OCI-M1 (cell line): ENCODE measurements at places on chromosomes 16 and 17.

- no peak for DNase-seq
Observed at GRCh38 chr16:19871721-19872120, 12.9 kb downstream of the GPRC5B start.

- DNase-seq: no peak
Observed at GRCh38 chr17:76688165-76688622, 22.6 kb downstream of the MXRA7 start.

- DNase-seq: peak; percentile 95
Observed at GRCh38 chr16:27107185-27107592, 40.5 kb downstream of the C16orf82 start.

DNA sequence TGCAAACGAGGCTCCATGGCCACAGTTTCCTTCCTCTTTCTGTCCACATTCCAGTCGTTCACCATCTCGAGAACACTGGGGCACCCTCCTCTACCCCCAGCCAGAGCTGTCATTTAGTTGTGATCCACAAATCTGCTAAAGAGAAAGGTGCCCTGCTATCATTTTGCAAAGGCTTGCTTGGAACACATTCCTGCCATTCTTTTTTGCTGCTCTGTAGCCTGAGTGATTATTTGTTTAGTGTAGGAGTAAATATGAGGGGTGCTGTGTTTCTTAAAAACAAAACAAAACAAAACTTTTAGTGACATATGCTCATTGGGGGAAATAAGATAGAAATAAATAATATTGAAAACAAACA is 166.7 kb downstream of the PRKCA start:
- DNase-seq: no peak

- DNase-seq: peak; percentile 93
Observed at GRCh38 chr17:8060274-8060673, 21.4 kb downstream of the ALOX15B start.

GRCh38 chr16:79673635-79674034 is 73.1 kb upstream of the MAF start:
- DNase-seq: peak; percentile 55

DNA sequence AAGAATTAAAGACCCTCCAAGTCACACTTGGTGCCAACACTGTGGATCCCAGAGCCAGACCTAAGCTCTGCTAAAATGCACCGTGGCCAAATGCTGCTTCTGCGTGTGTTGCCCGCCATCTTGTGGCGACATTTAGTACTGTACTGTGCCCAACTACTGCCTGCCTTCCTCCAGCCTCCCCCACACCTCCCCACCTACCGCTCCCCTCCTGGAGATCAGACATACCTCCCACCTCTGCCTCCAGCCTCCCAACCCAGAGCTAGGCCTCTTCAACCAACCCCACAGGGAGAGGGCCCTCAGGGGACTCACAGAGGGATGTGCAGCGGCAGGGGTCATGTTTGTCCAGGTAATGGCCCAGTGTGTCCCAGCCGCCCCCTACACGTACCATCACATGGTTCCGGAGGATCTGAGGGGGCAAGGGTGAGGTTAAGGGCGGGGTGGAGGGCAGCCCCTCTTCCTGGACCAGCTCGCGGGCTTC is 5.5 kb downstream of the GAS2L2 start:
- peak; percentile 84 for DNase-seq

DNA sequence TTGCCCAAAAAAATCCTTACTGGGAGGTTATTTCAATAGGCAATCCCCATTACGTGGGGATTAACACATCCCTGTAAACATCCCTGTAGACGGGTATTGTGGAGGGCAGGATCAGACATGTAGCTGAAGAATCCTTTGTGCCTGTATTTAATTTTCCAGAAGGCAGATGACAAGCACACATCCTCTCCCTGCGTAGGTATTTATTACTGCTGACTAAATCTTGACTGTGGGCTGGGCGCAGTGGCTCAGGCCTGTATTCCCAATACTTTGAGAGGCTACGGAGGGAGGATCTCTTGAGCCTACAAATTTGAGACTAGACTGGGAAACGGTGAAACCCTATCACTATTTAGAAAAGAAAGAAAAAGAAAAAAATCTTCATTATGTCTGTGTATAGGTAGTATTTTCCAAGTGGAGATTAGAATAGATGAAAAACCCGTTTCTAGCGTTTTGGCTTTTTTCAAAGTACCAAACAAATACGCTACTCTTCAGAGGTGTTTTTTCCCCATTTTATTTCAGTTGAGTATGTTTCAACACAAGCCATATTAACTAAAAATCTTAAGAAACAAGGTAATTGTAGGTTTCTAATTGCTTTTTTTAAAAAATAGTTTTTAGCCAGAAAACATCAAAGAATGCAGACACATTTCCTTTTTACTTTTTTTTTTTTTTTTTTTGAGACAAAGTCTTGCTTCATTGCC is 1.5 kb upstream of the MARF1 start:
- peak; percentile 51 for DNase-seq

- DNase-seq: no peak
Observed at GRCh38 chr17:58699771-58700170, 7.4 kb downstream of the RAD51C start.

DNA sequence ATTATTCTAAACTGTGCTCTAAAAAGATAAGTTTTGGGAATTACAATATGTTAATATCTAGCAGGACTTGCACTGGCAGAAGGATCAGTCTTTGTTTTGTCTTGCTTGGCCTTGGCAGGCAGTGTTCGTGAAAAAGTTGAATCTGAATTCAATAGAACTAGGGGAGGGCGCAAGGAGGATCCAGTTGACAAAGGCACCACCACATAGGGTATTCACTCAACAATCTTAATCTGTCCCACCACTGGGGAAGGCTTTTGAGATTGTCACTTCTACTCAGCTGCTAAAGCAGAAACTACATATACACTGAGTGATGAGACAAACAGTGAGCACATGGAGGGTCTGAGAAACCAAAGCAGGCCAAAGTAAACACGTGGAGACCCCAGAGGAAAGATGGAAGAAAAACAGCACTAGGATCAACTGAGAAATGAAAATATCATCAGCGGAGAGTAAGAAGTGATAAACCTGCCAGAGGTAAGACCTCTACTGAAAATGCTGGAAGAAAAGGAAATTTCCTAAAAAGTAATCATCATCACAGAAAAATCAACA is 2.4 kb downstream of the AMFR start:
- no peak for DNase-seq

DNA sequence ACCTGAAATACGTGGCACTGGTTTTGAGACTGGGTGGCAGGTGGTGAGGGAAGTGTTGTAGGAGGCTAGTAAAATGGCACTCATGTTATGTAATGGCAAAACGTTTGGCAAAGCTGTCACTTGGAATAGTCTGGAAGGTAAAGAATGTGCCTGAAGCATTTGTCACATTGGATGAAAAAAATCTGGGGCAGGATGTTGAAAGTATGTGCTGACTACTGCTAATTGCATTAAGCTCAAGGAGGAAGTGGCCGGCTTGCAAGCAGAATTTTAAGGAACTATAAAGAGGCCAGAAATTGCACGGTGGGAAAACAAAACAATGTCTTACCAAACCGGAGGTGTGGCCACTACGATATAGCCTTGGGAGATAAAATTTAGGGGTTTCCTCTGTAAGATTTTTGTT is 26.6 kb upstream of the NLRP1 start:
- DNase-seq: no peak

- peak; percentile 76 for DNase-seq
Observed at GRCh38 chr16:50683689-50684374, 2.7 kb upstream of the SNX20 start.

- peak; percentile 22 for DNase-seq
Observed at GRCh38 chr17:31533546-31534155, 142.2 kb downstream of the RAB11FIP4 start.

DNA sequence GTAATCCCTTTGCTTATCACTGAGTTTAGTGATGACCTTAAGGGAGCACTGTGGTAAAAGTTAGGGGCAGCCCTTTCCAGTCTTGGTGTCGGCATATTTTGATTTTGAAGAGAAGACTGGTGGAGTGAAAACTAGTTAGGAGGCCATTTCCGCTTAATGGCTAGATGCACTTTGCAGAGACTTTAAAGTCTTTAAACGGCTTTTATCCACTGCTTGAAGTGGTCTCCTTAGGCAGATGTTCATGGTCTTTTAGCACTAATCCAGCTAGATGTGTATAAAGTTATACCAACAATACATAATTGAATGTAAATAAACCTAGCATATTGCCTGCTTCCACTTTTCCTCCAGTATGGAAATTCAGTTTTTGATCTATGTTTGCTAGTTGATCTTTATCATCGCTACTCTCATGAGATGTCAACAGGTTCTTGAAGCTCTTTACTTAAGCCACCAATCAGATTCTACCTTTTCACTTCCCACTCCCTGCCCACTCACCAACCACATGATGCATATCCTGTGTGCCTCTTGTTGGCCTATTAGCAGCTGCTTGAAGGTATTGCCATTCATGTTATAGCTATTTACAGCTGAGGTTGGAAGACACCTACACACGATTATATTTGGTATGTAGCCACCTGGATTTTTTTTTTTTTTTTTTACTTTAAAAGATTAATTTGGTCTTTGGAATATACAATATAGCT is 132.0 kb downstream of the NLK start:
- DNase-seq: peak; percentile 29

GRCh38 chr16:11871193-11871592 is 19.9 kb upstream of the RSL1D1 start:
- no peak for DNase-seq

DNA sequence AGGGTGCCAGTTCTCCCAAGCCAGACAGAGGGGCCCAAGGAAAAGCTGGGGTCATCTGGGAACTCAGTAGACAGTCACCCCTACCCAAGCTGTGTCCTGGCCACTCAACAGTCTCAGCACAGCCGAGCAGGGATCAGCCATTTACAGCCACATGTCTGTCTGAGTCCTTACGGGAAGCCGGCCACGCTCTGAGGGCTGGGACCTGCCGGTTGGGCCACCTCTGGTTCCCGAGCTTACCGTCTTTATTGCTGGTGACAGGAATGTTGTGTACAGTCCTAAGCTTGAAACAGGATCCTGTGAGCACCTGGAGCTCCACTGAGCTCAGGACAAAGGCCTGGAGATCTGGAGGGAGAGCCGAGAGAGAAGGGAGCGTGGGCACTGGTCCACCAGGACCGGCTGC is 59.8 kb downstream of the TIMM22 start:
- DNase-seq: no peak

GRCh38 chr17:9672266-9672665 is 26.9 kb downstream of the USP43 start:
- no peak for DNase-seq

DNA sequence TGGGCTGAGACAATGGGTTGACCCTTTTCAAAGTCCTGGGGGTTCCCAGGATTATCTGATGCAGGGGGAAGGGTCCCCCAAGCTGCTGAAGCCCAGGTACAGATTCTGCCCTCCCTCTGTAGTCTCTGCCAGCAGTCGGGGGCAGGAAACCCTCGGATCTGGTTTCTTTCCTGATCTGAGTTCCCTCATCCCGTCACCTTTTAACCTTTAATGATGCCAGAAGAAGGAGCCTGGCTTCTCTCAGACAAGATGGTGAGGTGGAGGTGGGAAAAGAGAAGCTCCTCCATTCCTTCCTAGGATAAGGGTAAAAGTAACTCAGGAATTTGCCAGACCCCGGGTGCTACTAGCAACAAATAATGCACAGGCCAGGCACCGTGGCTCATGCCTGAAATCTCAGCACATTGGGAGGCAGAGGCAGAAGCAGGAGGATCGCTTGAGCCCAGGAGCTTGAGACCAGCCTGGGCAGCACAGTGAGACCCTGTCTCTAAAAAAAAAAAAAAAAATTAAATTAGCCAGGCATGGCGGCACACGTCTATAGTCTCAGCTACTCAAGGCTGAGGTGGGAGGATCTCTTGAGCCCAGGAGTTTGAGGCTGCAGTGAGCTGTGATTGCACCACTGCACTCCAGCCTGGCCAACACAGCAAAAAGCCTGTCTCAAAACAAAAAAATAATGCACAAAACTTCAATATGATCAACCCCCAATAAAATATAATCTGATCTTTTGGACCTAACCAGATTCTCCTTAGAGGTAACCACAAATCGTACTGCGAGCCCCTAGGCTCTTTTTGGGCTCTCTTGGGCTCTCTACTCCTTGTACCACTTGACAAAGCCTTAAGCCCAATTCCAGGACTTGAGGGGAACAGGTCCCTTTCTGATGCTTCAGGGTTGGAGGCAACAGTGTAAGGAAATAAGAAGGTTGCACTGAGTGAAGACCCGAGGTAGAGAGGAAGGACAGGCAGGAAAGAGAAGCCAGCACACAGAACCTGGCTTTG is 5.7 kb downstream of the CDC42EP4 start:
- DNase-seq: no peak

DNA sequence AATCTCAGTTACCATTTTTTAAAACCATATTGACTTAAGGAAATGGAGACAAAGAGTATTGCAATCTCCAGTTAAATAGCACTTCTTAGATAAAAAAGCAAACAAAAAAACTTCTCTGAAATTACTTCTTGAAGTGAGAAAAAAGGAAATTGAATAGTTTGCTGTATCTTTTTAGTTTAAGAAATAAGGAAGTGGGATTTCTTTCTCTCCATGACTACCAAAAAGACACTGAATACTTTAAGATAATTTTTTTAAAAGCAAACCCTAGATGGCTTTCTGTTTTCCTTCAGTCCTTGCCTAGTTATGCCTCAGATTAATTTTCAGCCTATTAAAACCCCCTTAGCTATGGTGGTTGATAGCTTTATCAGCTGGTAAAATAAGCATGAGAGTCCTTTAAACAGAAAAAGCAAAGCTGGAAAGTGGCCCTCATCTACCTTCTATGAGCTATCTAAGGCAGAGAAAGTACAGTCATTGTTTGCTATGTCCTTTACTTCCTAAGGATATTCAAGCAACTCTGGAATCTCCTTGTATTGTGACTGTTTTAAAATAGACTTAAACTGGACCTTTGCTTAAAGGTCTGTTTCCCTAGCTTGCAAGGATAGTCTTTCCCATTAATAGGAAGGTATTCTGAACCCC is 28.6 kb downstream of the TPPP3 start:
- peak; percentile 43 for DNase-seq

DNA sequence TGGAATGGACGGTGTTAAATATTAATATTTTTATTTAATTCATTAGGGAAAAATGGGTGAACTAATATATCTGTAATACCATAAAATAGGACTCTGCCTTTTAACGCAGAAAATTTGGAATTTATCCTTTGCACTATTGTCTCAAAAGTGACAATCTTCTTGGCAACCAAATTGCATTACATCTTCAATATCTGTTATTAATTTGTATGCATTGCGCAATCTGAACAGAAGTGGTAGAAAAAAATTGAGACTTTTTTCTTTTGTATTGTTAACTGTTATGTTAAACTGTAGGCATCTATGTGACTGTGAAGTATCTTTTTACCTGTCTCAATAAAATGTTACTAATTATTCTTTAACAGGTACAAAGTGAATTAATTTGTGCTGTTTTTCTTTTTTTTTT is 55.6 kb downstream of the PPM1E start:
- no peak for DNase-seq

DNA sequence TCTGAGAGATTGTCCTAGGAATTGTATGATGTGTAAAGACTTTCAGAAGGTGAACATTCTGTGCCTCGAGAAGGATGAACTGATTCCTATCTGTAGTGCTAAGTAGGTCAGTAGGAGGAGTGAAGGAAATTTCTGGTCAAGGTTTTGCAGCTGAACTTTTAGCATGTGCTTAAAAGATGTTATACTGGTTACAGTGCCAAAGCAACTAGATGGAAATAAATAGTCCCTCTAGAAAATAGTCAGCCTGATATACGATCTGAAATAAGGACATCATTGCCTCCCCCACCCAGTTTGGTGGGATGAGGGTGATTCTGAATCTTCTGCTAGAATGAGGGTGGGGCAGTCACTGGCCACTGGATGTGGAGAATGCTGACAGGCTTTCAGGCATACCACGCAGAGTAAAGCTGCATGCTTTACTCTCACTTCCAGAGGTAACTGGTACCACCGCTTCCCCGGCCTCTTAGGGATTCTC is 57.2 kb upstream of the VPS4A start:
- no peak for DNase-seq
